ENCODE measurements at places on chromosomes 3 and 15. TPM values are rescaled to one million over a fixed set of nuclear protein-coding genes. Genes with fewer than 3 reads are reported as not detected.

The SETD5 gene
- total RNA-seq, result 101 TPM

The IL16 gene
- total RNA-seq, result 80.8 TPM

The ASTE1 gene
- 9.4 TPM for total RNA-seq

The CACNA1D gene
- 0.17 TPM for total RNA-seq

The CCRL2 gene
- total RNA-seq, result 3.6 TPM

Measured in activated CD8-positive, alpha-beta memory T cell treated with anti-CD3 and anti-CD28 coated beads for 36 hours (primary cell).